Esophagus muscularis mucosa (tissue), 4 donors: ENCODE measurements at places on chromosomes 1 and 21. TPM values are rescaled to one million over a fixed set of nuclear protein-coding genes. Genes with fewer than 3 reads are reported as not detected.

Gene DIO1
- not detected for total RNA-seq

Gene PKN2
- total RNA-seq, result 27.2 TPM

Gene SLC39A1
- total RNA-seq, result 74.3 TPM

Gene IL6R
- total RNA-seq, result 54.6 TPM

Gene KCNE2
- total RNA-seq, result not detected

Gene FCRL2
- total RNA-seq, result not detected

Gene SNRNP40
- total RNA-seq, result 40.3 TPM

Gene SPRR2B
- total RNA-seq, result not detected

Gene PLA2G2A
- 104 TPM for total RNA-seq

Gene POU3F1
- total RNA-seq, result 0.33 TPM

Gene GPR37L1
- 0.17 TPM for total RNA-seq

DNA sequence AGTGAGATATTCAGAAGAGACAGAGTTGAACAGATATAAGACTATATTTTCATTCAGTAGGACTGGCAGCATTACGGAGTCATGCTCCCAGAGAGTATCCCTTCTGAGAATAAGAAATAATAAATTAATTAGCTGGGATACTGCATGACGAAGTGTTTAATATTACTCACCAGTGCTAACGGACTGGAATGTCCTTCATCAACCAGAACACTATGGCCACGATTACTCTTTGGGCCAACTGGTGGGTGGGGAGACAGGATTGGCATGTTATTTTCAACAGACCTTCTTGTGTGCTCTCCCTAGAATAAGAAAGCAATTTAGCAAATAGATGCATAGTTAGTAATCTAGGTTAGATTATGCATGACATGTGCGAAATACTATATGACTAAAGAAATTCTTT, 32.4 kb downstream of the ERICH3 start:
- DNase-seq, result no peak
- H3K4me1 ChIP-seq, result no peaks in the 10 kb centered on the region
- no peak overlapping the region for H3K4me3 ChIP-seq
- H3K27ac ChIP-seq, result no peak overlapping the region

DNA sequence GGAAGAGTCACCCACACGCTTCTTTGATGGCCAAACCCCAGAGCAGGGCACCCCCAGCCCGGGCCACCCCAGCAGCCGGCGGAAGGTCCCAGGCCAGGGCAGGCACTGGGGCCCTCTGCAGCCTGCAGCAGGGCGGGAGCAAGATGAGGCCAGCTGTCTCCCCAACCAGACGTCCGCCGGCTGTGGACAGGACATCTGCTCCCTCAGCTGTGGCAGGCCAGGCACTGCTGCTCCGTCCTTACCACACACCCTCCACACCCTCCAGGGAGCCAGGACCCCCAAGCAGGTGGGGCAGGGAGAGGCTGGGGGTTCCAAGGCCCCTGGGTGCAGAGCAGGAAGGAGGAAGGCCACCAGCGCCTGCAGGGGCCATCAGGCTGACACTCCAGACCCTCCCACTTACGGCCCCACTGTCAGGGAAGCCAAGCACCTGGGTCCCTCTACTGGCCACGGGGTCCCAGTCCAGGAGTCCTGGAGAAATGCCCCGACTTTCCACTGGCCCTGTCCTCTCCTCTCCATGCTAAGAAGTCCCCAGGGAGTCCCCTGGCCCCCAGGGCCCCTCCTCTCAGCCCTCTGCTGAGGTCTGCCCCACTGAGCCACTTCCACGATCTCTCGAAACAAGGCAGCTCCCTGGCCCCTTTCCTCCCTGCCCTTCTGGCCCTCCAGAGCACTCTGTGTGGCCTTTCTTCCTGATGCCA, 5.6 kb downstream of the WNT9A start:
- H3K27ac ChIP-seq, result peak overlapping the region; percentile 91
- H3K4me3 ChIP-seq, result no peak overlapping the region
- H3K27me3 ChIP-seq, result no peaks in the 10 kb centered on the region
- H3K36me3 ChIP-seq, result no peaks in the 10 kb centered on the region
- H3K4me1 ChIP-seq, result peaks cover 86% of the 10 kb centered on the region

DNA sequence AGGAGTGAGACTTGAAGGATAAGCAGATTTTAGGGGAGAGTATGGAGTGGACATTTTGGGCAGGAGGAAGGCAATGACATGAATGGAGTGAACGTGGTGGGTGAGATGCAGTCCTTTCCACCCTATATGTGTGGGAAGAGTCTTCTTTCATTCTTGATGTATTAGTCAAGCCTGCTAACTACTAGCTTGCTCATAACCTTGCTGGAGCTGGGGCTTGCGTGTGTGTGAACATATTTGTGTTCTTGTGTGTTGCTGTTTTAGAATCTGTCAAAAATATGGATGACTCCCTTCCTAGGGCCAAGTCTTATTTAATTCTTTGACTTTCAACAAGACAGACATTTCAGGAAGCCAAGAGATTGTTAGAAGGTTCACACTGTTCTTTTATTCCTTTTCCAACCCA, 132.7 kb downstream of the UCK2 start:
- no peak overlapping the region for H3K27ac ChIP-seq
- H3K27me3 ChIP-seq, result no peaks in the 10 kb centered on the region
- H3K36me3 ChIP-seq, result no peaks in the 10 kb centered on the region
- H3K4me1 ChIP-seq, result no peaks in the 10 kb centered on the region

GRCh38 chr1:23557471-23558124, 1.7 kb downstream of the ID3 start:
- no peak for DNase-seq
- H3K4me3 ChIP-seq, result peak overlapping the region; percentile 91
- H3K36me3 ChIP-seq, result no peaks in the 10 kb centered on the region
- no peaks in the 10 kb centered on the region for H3K27me3 ChIP-seq
- peaks cover 55% of the 10 kb centered on the region for H3K4me1 ChIP-seq

DNA sequence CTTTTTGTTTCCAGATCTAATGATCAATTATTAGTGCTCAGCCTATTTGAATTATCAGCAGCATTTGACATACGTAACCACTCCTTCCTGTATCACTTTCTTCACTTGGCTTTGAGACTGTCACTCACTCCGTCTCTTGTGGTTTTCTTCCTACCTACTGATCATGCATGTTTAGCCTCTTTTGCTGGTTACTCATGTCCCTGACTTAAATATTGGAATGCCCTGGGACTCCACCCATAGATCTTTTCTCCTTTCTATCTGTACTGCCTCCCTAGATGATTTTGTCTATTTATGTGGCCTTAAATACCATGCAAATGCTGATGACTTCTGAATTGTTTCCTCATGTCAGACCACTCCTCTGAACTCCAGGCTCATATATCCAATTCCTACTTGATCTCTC, 57.7 kb upstream of the PDE4B start:
- no peaks in the 10 kb centered on the region for H3K36me3 ChIP-seq
- no peak overlapping the region for H3K4me3 ChIP-seq
- H3K4me1 ChIP-seq, result no peaks in the 10 kb centered on the region
- DNase-seq, result no peak
- no peak overlapping the region for H3K27ac ChIP-seq
- no peaks in the 10 kb centered on the region for H3K27me3 ChIP-seq

GRCh38 chr1:1842360-1843146, 48.3 kb downstream of the GNB1 start:
- no peak for DNase-seq
- H3K4me3 ChIP-seq, result no peak overlapping the region
- H3K27ac ChIP-seq, result no peak overlapping the region
- peaks cover 70% of the 10 kb centered on the region for H3K4me1 ChIP-seq
- H3K36me3 ChIP-seq, result no peaks in the 10 kb centered on the region

GRCh38 chr1:18957532-18958300, 1.2 kb upstream of the IFFO2 start:
- peak overlapping the region; percentile 79 for H3K4me3 ChIP-seq
- H3K27me3 ChIP-seq, result no peaks in the 10 kb centered on the region
- DNase-seq, result no peak
- H3K27ac ChIP-seq, result peak overlapping the region; percentile 92
- no peaks in the 10 kb centered on the region for H3K36me3 ChIP-seq

GRCh38 chr1:66383168-66383567, 150.8 kb upstream of the SGIP1 start:
- no peak overlapping the region for H3K27ac ChIP-seq
- no peaks in the 10 kb centered on the region for H3K27me3 ChIP-seq
- H3K4me3 ChIP-seq, result no peak overlapping the region
- H3K4me1 ChIP-seq, result no peaks in the 10 kb centered on the region

- H3K36me3 ChIP-seq, result peaks cover 38% of the 10 kb centered on the region
- no peak overlapping the region for H3K4me3 ChIP-seq
- peak overlapping the region; percentile 50 for H3K27ac ChIP-seq
- H3K4me1 ChIP-seq, result peaks cover 58% of the 10 kb centered on the region
- H3K27me3 ChIP-seq, result no peaks in the 10 kb centered on the region
Observed at GRCh38 chr1:6585841-6586240, 6.0 kb downstream of the ZBTB48 start.

DNA sequence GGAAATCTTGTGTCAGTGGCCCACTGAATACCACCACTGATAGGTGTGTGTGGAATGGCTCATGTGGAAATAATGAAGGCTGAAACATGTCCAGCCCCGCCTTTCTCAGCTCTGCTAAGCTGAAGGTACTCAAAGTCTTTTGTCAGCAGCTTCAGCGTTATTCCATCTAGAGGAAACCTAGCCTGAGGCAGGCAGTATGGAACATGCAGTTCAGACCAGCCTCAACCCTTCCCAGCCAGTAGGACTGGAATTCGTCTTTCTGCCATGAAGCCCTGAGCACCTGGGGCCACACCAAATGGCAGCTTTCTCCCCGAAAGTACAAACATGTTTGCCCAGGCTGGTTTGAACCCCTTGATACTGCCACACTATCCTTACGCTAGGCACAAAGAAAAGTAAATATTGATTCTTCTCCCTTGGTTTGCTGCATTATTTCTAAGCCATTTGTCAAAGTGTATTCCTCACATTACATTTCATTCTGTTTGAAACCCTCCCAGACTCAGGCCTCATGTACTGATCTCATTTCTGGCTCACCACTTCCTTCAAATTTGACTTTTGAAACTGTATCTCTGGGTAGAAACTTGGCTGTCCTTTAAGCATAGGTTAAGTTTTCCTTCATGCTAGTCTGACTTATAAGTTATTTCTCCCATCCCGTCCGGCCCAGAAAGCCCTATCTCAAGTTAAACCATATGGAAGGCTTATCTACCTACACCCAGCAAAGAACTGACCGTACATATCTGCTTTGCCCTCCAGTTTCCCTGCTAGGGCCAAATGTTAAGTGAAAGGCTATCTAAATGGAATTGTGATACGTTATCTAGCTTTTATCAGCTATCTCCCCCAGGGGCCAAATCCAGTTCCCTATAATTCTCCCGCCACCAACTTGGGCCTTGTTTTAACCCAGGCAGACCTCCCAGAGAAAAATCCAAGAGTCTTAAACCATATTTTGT, 45.7 kb upstream of the HOOK1 start:
- no peak overlapping the region for H3K27ac ChIP-seq
- DNase-seq, result no peak
- H3K4me3 ChIP-seq, result no peak overlapping the region
- H3K4me1 ChIP-seq, result no peaks in the 10 kb centered on the region
- no peaks in the 10 kb centered on the region for H3K27me3 ChIP-seq

GRCh38 chr1:179803918-179804317, 60.8 kb downstream of the FAM163A start:
- no peaks in the 10 kb centered on the region for H3K27me3 ChIP-seq
- H3K4me1 ChIP-seq, result no peaks in the 10 kb centered on the region
- H3K4me3 ChIP-seq, result no peak overlapping the region
- H3K36me3 ChIP-seq, result no peaks in the 10 kb centered on the region
- no peak for DNase-seq

GRCh38 chr1:237877631-237878030, 13.1 kb downstream of the ZP4 start:
- H3K4me1 ChIP-seq, result no peaks in the 10 kb centered on the region
- DNase-seq, result no peak
- H3K27ac ChIP-seq, result no peak overlapping the region

- no peaks in the 10 kb centered on the region for H3K4me1 ChIP-seq
- no peak overlapping the region for H3K27ac ChIP-seq
- H3K4me3 ChIP-seq, result no peak overlapping the region
Observed at GRCh38 chr1:21633992-21634805, 35.0 kb downstream of the RAP1GAP start.

DNA sequence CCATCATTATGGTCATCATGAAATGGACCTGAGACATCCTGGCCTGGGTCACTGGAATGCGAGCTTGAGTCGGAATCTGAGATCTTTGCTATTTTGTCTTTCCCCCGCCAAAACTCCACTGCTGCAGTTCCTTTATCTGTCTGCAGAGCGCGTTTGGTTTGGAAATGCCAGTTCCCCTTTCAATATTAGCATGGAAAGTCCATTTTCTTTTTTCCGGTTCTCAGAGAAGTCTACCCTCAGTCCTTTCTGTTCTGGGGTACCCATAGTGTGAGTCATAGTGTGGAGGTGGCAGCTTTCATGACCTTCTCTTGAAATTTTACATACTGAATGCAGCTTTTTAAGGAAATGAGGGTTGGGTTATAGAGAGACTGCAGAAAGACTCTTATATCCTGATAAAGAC, 14.6 kb downstream of the CACNA1E start:
- no peak overlapping the region for H3K4me3 ChIP-seq
- H3K36me3 ChIP-seq, result no peaks in the 10 kb centered on the region
- no peak for DNase-seq
- no peaks in the 10 kb centered on the region for H3K4me1 ChIP-seq
- H3K27ac ChIP-seq, result no peak overlapping the region
- H3K27me3 ChIP-seq, result no peaks in the 10 kb centered on the region

DNA sequence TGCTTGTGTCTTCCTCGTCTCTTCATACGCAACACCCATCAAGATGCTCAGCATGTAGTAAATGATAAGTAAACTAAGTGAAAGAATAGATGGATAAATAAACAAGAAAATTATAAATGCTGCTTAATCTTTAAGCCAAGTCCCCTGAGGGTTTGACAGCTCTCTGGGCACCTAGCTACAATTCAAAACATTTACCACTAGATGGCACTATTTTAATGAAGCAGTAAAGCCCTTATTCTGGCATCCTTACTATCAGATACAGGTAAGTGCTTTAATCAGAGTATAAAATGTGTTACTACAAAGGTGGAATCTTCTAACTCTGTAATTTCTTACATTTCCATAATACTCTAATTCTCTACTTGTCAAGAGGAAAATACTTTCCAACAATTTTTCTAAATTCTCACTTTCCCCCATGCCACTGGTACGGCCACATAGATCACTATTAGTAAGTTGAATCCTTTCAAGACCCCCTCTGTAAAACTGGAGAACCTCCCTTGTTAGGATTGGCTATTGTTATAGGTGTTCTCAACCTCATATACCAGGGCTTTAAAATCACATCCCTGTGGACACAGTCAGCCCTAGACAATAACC, 137.8 kb downstream of the BARHL2 start:
- H3K4me1 ChIP-seq, result no peaks in the 10 kb centered on the region
- no peaks in the 10 kb centered on the region for H3K27me3 ChIP-seq

DNA sequence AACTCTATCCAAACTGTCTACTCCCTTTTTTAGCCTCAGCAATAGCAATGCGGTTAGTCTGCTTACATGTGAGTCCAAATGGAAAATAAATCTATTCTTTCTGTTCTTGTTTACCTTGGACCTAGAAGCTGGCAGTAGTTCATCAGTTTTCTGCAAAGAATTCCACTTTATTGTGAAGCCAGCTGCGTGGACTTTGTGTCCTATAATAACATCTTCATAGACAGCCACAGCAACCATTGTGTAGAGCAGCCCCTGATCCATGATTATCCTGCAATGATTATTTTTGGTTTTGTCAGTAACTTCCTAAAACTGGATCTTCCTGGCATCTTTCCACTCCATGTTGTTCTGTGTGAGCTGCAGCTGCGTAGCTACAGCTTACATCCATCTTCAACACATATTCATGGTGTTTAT, 408.7 kb downstream of the NUF2 start:
- H3K4me3 ChIP-seq, result no peak overlapping the region
- no peaks in the 10 kb centered on the region for H3K4me1 ChIP-seq
- no peak for DNase-seq
- H3K27me3 ChIP-seq, result no peaks in the 10 kb centered on the region
